ENCODE measurements at places on chromosomes 13 and 19.

DNA sequence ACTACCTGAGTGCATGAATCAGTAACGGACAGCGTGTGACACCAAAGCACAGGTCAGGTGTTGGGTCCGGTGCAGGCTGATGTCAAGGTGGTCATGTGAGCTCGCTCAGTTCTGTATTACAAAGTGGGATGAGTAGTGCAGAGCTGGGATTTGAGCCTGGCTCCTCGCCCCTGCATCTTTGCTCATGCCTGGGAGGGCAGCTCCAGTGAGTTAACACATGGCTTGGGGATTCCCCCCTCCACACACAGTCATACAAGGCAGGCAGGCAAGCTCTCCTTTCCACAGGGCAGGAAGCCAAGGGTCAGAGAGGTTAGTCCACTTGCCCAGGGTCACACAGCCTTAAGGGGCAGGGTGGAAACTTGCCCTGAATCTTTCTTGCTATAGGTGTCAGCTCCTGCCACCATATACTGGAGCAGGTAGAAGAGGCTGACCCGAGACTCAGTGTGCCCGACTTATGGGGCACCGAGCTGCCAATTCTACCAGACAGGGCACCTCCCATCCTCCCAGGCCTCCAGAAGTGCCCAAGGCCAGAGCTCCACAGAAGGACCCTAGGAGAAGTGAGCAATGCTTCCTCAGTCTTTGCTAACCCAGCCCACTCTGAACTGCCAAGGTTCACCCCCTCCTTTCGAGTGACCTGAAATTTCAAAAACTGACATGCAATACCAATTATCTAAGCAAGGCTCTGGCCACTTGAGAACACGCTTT, 35.4 kb downstream of the ZNF787 start:
- no peak for DNase-seq

GRCh38 chr13:19059016-19059780, 122.4 kb downstream of the TUBA3C start:
- no peak for DNase-seq

- DNase-seq = no peak
Measured at GRCh38 chr13:107649079-107649478, 566.3 kb downstream of the LIG4 start.

DNA sequence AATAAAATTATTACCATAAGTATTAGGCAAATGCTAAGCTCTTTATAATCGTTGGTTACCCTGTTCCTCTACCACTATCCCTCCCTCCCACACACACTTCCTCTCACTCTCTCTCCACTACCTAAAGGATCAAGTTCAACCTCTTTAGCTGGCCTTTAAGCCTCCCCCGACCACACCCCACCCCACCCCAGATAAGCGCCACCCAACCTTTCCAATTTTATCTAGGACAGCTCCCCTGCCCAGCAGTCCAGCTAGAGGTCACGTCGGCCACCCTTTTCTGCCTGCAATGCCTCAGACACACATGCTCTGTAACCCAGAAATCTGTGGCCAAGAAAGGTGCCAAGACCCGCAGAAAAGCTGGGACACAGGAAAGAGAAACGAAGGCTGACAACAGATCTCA, 1.1 kb downstream of the LYPD4 start:
- DNase-seq = no peak

DNA sequence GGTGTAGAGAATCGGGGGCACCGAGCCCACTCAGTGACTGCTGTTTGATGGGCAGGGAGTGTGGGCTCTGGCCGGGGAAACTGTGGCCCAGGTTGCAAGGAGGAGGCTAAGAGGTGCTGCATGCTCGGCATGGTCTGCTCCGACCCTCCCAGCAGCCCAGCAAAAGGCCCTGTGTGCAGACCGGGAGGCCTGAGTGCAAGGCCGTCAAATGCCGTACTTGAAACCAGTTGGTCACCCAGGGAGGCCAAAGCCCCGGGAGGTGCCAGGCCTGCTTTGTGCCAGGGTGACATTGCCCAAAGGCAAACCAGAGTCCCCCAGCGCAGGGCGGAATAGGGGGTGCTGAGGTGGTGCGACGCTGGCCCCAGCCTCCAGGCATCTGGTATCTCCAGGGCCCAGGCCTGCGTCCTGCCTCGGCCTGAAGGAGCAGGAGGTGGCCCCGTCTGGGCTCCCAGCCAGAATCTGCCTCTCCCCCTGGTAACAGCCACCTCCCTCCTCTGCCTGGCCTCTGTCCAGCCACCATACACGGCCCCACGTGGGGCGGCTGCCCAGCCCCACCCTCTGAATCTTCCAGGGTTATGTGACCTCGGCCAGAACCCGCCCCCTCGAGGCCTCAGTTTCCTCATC, 4.0 kb downstream of the PIK3R2 start:
- peak; percentile 48 for DNase-seq

- no peak for DNase-seq
Measured at GRCh38 chr13:32938907-32939306, 77.3 kb upstream of the KL start.

DNA sequence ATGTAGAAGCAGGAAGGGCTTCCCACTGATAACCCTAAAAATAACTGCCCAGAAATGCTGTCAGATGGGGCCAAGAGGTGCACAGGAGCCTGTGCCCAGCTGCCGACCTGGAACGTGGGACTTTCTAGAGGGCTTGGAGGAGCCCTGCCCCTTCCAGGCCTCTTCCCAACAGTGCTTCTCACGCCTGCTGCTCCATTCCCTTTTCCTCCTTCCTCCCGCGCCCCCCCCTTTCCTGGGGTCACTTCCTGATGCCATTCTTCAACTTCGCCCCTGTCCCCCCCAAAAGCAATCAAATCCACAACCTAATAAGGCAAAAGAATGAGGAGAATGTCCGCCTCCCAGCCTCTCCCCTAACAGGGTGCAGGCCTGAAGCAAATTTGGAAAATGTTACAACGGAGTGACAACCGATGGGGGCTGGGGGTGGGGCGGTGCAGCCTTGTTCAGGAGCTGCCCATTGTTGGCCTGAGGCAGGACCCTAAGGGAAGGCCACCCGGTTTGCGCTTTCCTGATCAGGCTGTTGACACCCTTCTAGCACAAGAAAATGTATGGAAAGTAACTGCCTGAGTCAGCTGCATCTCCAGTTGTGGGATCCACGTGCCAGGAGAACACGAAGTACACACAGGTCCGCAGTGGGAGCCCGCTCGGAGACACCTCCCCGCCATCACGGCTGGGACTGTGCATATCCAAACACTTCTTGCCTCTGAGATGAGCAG, 18.7 kb downstream of the ACTN4 start:
- no peak for DNase-seq

DNA sequence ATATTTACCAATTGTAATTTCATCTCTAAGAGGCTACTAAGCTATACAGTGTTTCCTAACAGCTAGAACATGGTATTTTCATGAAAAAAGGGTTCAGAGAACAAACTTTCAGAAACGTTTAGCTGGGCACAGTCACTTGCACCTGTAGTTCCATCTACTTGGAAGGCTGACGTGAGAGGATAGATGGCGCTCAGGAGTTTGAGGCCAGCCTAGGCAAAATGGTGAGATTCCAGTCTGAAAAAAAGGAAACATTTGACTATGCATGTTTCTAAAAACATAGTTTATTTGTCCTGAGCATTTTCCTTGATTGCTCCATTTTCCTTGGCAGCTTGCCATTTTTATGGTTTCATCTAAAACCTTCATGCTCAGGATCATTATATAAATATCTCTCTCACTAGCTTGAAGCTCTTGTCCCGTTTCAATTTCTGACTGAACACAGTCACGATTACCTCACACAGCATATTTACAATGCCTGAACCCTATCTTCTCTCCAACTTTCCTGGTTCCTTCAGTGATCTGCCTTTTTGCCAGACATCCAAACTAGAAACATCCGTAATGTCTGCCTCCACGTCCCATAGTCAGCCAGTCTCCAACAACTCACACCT, 200.8 kb downstream of the RGCC start:
- no peak for DNase-seq

GRCh38 chr19:29248332-29248844, 35.4 kb upstream of the UQCRFS1 start:
- DNase-seq = no peak

DNA sequence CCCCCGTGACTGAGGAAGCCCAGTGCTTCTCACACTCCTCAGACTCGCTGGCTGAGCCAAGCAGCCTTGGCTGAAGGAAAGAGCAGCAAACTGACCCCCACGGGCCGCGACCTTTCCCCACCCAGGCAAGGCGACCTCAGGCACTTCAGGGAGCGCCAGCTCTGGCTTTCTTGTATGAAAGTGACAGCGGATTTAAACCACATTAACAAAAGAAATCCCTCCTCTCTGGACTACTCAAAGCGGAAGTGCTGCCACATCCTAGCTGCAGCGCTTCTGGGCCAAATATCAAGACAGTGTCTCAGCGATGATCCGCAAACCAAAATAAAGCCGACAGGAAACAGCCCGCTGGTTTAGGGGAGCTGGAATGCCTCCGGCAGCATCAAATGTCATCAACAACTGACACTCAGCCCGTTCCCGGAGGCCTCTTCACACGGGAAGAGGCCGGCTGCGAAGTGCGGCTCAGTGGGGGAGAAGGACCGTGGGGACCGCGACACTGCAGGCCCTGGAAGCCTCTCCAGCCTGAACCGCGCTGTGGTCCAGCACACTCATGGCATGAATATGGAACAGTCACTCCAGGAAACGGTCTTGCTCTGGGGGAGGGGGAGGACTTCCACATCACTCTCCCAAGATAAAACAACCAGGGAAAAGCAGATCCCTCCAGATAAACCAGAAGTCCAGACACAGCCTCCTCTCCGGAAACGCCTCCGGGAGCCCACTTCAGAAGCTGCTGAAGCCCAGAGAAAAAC, 1.4 kb downstream of the RASA3 start:
- DNase-seq = no peak

DNA sequence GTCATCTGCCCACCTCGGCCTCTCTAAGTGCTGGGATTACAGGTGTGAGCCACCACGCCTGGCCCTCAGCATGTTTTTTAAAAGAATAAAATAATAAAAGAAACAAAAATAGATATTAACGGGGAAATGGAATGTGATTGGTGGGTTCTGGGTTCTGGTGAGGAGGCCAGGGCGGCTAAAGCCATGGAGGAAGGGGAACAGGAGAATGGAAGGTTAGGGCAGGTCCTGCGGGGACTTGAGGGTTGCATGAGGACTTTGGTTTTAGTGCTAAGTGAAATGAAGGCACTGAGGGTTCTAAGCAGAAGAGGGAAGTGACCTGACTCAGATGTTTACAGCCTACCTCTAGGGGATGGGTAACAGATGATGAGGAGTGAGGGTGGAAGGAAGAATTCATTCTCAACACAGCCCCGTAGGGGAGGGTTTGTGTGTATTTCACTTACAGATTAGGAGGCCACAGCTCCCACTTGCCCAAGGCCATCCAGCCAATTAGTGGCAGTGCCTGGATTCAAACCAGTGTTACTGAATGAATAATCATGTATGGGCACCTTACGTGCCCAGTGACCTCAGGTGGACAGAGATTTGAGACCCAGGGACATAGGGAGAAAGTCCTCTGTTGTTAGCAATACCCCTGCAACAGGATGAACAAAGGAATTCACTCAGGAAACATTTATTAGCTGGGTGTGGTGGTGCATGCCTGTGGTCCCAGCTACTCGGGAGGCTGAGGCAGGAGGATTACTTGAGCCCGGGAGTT, 6.7 kb upstream of the MRPL4 start:
- DNase-seq = no peak

- no peak for DNase-seq
Measured at GRCh38 chr19:10766671-10767201, 48.9 kb downstream of the DNM2 start.

DNA sequence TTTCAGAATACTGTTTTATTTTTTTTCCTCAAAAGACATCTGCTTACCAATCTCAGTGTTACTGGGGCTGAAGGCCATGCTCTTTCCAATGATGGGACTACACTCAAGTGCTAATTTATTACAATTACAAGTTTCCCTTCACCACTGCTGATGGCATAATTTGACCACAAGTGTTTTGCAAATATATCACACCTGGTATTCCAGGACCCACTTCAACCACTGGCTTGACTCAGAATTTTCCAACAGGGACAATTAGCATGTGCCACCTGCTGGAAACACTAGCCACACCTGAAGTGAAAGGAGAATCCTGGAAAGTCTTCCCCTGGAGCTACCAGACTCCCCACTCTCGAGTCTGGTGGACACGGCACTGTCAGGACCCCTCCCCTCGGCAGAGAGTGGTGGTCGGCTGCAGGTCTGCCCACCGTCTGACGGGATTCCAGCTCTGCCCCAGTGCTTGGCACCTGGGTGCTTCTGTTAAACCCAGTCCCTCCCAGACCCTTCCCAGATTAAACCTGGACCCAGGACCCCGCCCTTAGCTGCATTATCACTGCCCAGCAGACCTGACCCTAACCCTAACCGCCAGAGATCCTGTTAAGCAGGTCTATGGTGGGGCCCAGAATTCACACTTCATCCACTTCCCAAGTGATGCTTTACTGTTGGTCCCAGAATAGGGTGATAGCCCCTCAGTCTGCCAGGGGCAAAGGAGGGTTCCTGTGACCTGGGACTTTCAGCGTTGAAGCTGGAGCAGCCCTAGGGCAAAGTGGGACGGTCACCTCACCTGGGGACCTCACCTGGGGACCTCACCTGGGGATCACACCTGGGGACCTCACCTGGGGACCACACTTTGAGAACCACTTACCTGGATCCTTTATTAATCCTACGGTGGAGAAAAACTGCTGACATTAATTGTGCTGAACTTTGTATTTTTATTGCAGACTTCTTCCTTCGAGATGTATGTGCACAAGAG, 17.6 kb upstream of the RASA3 start:
- DNase-seq = no peak

DNA sequence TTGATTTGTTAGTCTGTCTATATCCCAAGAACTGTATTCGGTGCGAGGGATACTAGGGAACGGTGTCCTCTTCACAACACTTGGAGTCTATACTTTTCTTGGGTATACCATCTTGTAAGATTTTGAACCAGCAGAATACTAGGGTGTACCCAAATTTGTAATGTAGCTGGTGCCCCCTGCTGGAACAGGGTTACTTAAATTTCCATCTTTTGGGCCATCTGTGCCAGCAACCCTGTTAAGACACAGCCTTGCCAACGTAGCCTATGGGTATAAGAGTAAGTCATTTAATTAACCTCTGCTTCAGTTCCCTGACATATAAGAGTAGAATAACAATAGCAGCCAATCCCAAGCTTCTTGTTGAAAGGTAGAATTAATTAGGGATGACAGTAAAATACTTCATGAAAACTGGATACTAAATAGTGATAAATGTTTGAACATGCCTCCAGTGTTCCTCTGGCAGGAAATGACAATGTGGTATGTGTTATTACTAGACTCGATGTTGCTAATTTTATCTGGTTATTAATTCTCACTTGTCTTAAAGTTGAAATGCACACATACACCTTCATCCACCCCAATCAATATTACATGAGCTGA, 607.6 kb downstream of the FGF9 start:
- DNase-seq = peak; percentile 34

Measured in HCT116 (cell line).